ENCODE measurements at places on chromosomes 7 and 10.

GRCh38 chr10:62081341-62082270, 180.1 kb downstream of the ARID5B start:
- DNase-seq: no peak

DNA sequence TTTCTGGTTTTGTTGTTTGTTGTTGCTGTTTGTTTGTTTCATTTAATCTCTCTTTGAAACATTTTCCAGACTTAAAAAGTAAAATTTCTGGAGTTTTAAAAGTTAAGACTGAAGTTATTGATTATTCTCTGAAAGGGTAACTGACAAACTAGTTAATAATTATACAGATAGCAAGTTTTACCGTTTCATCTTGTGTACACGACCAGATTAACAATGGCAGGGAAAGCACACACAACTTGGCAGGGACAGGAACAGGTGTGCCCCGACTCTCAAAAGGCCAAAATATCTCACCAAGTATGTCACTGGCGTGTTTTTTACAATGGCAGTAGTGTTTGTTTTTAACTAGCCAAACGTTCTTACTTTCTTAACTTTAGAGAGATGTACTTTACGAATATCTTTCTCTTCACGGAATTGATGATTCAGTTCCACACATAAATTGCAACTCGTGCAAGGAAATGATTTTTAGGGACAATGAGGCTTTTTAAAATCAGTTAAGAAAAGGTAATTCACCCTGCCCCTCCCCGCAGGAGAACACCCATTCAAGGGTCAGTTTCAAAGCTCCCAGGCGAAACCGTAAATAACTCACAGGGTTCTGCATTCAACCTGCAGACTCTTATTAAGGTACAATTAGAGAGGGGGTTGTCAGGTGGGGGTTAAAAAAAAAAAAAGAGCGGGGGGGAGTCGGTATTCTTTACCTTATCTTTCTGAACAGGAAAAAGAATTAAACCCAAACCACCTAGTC, 3.5 kb downstream of the CTBP2 start:
- DNase-seq: no peak

GRCh38 chr10:50362547-50363125, 111.3 kb upstream of the ASAH2 start:
- no peak for DNase-seq

DNA sequence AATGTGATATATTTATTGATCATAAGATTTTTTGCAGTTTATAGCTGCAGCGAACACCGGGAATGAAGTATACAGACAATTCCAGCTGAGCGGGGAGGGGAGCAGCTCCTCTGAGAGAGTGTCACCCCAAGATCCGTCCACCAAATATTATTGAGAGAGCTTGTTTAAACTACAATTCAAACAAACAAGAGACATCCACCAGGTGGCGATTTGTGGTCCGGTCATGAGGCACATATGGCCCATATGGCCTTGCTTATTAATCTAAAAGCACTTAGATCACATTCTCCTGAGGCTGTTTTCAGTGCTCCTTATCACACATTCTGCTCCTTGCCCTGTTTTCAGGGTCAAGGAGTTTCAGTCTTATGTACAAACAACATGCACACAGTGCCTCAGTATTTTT, 83.1 kb downstream of the THSD7A start:
- DNase-seq: no peak

GRCh38 chr7:32892521-32893206, 1.1 kb upstream of the KBTBD2 start:
- peak; percentile 85 for DNase-seq

DNA sequence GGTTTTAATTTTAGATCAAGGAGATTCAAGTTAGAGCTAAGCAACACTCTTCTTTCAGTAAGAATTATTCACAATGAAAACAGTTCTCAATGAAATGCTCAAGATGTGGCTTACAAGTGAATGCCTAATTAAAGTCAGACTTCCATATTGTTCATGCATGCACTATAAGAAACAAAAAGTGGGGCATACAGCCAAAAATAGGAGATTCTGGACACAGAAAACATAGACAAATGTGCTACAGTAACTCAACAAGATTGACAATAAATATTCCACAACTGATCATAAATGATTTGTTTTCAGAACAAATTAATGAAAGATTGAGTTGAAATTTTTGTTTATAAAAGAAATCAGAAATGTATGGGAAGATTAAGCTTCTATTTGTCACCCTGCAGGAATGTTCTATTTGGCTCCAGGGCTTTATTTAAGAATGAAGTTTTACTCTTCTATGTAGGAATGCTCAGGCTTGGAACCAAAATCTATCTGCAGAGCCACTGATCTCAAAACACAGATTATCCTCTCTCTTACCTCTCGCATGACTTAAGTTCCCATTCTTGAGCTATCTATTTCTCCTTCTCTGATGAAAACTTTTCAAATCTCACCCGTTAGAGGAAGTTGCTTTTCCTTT, 89.0 kb upstream of the PIP4K2A start:
- DNase-seq: peak; percentile 88

GRCh38 chr7:83484826-83485225, 164.1 kb downstream of the SEMA3E start:
- DNase-seq: no peak

GRCh38 chr10:49508249-49508648, 30.7 kb downstream of the ERCC6 start:
- DNase-seq: no peak

- no peak for DNase-seq
These were observed 554.9 kb downstream of the KCNMA1 start for GRCh38 chr10:77082601-77083252.

GRCh38 chr10:50582046-50582445, 41.7 kb downstream of the SGMS1 start:
- DNase-seq: no peak

- no peak for DNase-seq
These were observed 15.6 kb upstream of the KMT2C start for GRCh38 chr7:152451356-152451755.

GRCh38 chr7:41085244-41085643, 617.6 kb downstream of the INHBA start:
- DNase-seq: peak; percentile 84

DNA sequence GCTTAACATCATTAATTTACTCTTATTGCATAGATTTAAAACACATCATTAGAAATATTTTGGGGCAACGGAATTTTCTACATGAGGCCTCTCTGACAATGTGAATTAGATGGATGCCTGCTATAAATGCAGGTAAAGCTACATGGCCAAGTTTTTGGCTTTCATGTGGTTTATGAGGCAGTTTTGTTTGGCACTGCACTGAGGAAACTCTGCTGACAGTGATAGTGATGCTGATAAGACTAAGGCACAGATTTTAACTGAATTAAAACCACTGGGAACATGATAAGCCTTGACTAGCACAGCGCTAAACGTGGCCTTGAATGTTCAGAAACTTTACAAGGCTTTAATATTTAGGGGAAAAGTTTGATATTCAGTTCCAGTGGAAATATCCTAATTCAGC, 114.3 kb upstream of the NOBOX start:
- DNase-seq: no peak

DNA sequence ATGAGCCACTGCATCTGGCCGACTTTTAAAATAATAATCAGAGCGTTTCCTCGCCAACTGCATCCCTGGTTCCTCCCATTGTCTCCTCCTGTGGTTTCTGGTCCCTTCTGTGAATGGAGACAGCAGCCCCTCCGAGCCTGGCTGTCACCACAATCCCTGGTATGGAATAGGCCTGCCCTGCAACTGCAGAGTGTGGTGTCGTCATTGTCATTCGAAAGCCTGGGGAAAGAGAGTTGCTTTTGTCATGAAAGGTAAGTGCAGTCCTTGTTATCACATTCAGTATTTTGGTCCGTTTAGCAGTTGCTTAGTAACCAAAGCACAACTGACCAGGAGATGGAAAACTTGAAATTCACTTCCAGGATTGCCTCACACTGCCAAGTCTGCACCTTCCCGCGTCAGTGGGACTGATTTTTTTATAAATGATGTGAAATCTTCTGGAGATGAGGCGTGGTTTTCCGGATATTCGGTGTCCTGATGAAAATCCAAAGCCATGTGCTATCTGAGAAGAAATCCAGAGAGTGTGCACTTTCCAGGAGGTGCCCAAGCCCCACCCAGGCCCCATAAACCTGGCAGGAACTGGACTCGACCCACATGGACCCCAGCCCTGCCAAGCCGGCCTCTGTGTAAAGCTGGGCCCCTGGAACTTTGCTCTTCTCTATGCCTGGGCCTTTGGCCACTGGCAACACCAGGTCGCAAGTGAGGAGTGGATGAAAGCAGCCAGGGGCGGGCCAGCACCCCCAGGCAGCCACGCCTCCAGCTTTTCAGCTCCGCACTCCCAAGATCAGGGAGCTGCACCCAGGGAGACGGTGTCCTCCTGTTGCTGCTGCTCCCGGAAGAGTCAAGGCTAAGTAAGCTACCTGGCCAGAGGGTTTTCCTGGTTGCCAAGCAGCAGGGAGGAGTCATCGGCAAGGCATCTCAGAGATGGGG, 133.7 kb upstream of the SH2B2 start:
- DNase-seq: peak; percentile 61

DNA sequence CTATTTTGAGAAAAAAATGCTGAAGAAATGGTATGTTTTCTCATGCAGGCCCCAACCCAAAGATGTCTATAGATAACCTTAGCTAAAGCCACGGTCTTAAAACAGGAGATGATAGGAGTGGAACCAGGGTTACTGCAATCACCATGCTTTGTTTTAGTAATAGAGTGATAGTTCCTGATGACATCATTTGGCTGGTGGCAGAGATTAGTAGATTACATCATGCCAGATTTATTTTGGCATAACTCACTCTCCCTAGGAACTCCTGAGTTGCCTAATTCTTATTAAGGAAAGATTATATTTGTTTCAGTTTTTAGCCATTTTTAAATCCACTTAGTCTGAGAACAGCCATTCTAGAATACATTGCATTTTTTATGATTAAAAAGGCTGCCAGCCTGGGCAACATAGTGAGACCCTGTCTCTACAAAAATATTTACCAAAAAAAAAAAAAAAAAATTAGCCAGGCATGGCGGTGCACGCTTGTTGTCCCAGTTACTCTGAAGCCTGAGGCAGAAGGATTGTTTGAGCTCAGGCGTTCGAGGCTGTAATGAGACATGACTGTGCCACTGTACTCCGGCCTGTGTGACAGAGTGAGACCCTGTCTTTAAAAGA, 17.8 kb downstream of the ENO4 start:
- DNase-seq: peak; percentile 26

GRCh38 chr10:100519311-100520051, at the start of gene SEC31B:
Gene SEC31B (minus strand): TSS chr10:100519861. CDS start chr10:100516952, 2,909 bp downstream.
- DNase-seq: no peak

DNA sequence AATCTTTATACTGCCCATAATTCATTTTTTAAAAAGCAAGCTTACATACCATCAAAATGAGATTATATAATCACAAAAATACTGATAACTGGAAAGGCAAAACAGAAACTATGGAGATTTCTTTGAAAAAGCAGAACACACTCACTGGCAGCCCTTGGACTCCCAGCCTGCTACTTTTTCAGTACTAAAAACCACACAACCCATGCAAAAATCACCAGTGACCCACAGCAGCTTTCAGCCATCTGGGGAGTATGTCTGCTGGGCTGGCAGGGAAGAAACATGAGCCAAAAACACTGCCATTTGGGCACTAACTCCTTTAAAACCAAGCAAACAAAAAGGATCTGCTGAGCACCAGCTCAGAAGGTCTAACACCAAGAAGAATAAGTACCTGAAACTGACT, 80.0 kb upstream of the DDC start:
- no peak for DNase-seq

DNA sequence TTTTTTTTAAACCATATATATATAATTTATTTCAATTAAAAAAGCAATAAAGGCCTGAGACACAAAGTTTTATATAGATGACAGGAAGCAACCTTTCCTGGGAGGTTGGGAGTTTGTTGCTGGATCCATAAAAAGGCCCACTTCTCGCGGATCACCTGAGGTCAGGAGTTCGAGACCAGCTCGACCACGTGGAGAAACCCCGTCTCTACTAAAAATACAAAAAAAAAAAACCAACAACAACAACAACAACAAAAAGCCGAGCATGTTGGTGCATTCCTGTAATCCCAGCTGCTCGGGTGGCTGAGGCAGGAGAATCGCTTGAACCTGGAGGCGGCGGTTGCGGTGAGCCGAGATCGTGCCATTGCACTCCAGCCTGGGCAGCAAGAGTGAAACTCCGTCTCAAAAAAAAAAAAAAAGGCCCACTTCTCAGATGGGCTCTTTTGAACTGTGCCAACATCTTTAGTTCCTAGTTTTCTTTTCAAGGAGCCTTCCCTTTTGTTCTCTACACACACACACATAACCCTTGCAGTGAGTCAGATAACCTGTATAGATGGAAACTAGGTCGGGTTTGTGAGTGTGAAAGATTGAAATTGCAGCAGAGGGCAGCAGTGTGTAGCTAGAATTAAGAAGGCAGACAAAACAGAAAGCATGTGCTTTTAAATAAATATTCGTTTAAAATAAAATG, 1.2 kb upstream of the SMNDC1 start:
- peak; percentile 86 for DNase-seq

GRCh38 chr7:134101716-134102115, 25.4 kb upstream of the LRGUK start:
- no peak for DNase-seq

GRCh38 chr7:66913118-66914037, 7.6 kb upstream of the TMEM248 start:
- DNase-seq: no peak

GRCh38 chr10:75569506-75569905, 138.1 kb downstream of the LRMDA start:
- no peak for DNase-seq

- peak; percentile 59 for DNase-seq
These were observed 10.4 kb upstream of the PRKG1 start for GRCh38 chr10:51063659-51064535.

- no peak for DNase-seq
These were observed 814 bp upstream of the GPAM start for GRCh38 chr10:112184379-112184778.
